ENCODE measurements at places on chromosomes 2 and 18.
A peak's percentile ranks its signal among the peaks of the same experiment; 100 is the strongest.

DNA sequence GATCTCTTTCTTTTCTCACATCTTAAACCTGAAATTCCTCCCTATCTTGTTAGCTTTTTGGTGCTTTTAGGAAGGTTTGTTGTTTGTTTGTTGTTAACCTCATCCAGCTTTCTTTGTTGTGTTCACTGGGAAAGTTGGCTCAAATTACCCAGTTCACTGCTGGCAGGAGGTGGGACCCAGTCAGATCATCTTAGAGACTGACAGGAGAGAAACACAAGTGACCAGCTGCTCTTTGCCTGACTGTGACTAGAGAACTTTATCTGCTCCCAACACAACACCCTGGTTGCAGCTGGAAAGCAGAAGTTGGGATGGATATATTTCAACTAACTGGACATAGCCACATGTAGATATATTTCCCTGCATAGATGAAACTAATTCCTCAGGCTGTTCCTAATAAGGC is 10.0 kb downstream of the MAPK4 start:
- DNase-seq, result no peak

GRCh38 chr2:19870792-19871191 is 31.0 kb downstream of the TTC32 start:
- no peak for DNase-seq

DNA sequence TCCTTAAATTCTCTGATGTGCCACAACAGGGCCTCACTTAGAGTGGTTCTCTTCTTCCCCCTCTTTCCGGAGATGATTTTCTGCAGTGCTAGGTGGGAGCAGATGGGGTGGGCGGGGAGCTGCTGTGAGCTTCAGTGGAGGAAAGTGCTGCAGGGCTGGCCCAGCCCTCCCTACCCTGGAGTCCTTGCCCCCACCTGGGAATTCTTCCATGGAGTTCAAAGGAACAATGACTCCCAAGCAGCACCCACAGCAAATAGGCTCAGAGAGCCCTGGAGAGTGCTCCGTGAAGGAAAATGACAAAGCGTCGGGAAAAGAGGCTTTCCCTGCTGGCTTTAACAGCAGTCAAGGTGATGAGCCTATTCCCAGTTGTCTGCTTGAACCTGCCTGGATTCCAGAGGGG is 28.8 kb downstream of the LOXHD1 start:
- DNase-seq, result no peak

- DNase-seq, result no peak
Observed at GRCh38 chr2:207110310-207110709, 55.4 kb downstream of the KLF7 start.

GRCh38 chr2:38074058-38074763 is 1.7 kb downstream of the CYP1B1 start:
- DNase-seq, result no peak

DNA sequence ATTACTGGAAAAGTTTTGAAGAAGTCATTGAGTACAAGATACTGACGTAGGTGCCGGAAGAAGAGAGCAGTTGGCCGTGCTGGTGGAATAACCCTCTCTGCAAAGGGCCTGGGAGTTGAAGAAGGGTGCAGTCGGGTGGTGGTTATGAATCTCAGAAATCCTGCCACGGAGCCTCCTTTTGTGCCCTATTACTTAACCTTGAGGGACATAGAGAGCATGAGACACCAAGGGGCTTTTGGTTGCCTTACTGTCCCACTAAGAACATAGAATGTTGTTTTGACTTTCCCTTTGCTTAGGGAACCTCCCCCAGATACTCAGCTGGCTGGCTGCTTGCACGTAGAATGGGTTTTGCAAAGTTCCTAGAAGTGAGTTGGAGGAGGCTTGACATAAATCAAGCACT is 1.3 kb upstream of the CD28 start:
- peak; percentile 81 for DNase-seq

GRCh38 chr18:67300498-67300897 is 216.0 kb downstream of the DSEL start:
- no peak for DNase-seq

DNA sequence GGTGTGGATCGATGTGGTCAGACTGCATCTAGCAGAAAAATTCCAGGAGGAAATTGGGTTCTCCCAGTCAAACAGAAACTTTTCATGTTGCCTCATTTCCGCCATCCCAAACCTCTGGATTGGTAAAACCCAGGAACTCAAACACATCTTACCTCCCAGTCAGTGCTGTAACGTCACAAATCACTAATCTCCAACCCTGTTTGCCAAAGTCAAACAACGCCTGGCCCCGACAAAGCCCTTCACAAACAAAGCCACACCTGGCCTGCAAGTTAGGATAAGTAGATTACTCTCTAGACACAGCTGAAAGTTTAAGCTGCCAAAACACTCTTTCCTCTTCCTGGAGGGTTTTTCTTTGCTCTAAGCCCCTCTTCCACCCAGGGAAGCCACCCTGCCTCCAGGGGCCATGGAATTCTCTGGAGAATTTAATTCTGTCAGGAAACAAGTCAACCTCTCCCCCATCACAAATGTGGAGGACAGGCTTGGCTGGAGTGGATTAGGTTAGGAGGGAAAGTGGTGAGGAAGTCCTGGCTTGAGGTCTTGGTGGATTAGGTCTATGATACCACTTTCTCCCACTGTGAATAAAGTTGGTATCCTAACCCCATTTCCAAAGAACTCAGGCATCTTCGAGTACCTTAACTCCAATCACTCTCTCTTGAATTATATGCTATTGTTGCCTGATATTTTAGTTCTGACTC is 86.7 kb downstream of the LYPD6B start:
- no peak for DNase-seq

GRCh38 chr2:216685327-216685875 is 9.9 kb downstream of the IGFBP5 start:
- DNase-seq, result no peak

- no peak for DNase-seq
Observed at GRCh38 chr2:200930947-200931626, 32.4 kb downstream of the ORC2 start.

- DNase-seq, result no peak
Observed at GRCh38 chr2:96874198-96874831, 4.4 kb upstream of the SEMA4C start.

DNA sequence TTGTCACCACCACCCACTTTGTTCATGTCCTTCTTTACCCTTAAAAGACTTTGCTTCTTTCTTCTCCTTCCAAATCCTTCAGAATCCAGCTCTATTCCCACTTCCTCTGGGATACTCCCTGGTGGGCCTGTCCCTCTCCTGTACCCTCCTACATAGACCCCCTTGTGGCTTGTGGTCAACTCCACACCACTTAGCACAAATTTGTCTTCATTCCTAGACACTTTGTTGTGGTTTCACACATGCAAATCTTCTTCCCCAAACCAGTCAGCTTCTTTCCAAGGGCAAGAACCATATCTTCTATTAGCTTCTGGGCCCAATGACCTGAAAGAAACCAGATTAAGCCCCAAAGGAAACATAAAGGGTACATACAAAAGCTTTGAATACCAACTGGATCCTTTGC is 342.4 kb downstream of the TNS1 start:
- DNase-seq, result peak; percentile 27

DNA sequence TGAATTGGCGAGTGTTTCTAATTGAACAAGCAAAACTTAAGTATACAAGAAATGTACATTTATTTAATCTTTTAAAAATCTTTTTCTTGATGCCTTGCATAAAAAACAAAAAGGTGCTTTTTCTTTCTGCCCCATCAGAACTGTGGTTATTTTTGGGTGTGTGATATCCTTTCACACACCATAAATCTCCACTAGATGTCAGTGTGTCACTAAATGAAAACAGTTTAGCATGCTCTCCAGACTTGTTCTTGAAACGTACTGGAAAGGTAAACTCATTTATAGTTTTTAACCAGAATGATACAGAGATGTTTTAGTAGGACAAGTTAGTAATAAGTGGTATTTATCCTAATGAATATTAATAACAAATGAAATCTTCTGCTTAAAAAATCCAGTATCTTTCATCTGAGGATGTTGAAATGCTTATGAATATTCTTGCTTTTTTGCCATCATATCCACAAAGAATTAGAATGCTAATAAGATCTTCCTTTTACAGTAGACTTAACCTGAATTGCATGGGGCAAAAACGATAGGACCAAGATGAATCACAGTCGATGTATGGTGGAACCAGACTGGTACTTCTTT is 96.8 kb downstream of the UBE2E3 start:
- peak; percentile 73 for DNase-seq

- DNase-seq, result peak; percentile 48
Observed at GRCh38 chr2:33765122-33765521, 166.0 kb upstream of the FAM98A start.

GRCh38 chr2:159044804-159045286 is 76.4 kb downstream of the TANC1 start:
- DNase-seq, result no peak

GRCh38 chr18:25650201-25650941 is 298.4 kb upstream of the ZNF521 start:
- no peak for DNase-seq

- no peak for DNase-seq
Observed at GRCh38 chr2:15582710-15583357, 8.8 kb upstream of the DDX1 start.

DNA sequence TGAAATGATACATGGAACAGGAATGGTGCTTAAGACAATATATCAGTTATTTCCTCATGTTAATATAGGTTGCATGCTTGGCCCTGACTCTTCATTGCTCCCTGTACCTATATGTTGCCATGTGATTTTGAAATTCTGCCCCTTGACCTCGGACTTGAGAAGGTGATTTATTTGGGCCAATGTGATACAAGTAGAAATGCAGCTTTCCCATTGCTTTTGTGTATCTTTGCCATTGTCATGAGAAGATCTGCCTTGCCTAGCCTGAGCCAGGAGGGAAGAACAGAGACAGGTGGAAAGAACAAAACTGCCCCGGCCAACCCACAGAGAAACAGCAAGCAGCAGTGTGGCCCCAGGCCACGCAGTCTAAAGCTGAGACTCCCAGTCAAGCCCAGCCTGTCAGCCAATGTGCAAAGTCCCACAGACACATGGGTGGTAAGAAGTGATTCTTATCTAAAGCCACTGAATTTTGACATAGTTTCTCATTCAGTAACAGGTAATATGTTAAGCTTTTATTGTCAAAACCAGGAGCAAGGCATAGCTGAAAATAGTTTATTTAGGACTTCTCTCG is 245.7 kb upstream of the RND3 start:
- DNase-seq, result no peak

GRCh38 chr2:145411493-145411892 is 891.6 kb upstream of the ZEB2 start:
- peak; percentile 94 for DNase-seq

DNA sequence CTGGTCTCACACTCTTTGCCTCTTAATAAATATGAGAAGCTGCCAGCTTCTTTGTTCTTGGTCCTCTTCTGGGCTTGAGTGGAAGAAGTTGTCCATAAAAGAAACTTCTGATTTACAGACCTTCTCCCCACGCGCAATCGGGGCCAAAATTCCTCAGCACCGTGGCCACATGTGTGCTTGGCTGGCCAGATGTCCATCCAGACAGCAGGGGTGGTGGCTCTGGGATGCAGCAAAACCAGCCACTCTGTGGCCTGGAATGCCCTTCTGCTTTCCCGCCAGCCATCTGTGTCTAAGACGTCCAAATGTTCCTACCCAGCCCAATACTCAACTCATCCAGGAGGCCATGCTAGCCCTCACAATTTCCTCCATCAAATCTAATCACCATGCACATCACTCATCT is 250.8 kb downstream of the EN1 start:
- no peak for DNase-seq

DNA sequence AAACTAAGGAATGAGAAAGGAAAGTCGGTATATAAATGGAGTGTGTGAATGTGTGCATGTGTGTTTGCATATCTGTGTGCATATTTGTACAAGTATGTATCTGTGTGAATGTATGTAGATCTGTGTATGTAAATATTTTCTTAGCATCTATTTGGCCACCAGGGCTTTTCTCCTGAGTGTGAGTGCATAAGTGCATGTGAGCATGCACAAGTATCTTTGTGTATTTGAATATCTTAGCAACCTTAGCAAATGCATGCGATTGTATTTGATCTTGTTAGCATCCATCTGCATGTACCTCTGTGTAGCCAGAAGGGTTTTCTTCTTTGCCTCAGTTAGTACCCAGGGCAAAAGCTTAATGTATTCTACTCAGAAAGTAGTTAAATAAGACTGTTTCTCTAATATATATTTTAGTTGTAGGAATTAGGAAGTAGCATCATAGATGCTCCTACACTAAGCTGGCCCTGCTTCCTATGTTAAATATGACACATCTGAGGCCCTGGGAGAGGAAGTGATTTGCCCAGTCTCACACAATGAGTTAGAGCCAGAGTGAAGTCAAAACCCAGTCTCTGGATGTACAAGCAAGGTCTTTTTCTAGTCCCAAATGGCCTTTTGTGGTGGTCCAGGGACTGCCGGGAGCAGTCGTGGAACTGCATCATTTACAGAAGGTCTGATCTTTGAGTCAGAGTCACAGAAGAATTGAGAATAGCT is 9.2 kb downstream of the FKBP1B start:
- no peak for DNase-seq

DNA sequence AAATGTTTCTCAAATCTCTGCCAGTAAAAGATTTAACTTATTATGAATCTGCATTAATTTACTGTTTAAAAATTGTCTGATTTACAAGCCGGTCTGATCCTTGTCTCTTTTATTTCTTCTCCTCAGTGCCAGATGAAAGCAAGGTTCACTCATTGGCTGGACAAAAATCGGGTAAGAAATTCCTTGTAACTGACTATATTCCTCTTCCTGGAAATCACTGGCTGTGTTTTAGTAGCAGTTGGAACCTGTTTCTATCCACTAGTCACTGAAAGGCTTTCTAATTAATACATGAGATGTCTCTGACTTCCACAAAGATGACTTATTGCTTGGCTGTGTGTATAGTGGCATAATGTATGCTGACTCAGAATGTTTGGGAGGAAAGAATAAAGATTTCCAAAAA is 436.6 kb upstream of the NRP2 start:
- no peak for DNase-seq

DNA sequence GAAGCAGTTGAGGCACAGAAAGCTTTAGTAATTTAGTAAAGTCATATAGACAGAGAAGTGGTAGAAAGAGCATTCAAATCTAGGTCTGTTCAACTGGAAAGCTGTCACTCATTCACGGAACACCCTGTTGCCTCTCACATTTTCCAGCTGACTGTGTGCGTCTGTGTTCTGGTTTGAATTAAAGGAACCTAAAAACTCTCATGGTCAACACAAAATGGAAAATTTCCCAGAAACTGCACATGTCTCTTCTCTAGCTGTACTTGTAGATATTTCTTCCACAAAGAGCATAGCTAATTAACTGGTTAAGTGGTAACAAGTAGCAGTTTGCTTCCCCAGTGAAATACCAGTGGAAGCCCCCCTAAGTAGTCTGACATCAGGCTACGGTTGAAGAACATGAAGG is 390.8 kb downstream of the TGIF1 start:
- DNase-seq, result no peak

DNA sequence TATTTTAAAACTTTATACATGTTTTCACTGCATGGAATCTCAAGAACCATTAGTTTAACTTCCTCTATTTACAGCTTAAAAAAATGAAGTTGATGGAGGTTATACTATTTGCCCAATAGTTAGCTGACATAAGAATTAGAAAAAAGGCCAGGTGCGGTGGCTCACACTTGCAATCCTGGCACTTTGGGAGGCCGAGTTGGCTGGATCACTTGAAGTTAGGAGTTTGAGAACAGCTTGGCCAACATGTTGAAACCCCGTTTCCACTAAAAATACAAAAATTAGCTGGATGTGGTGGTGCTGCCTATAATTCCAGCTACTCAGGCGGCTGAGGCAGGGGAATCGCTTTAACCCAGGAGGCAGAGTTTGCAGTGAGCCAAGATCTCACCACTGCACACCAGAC is 125.1 kb upstream of the CDH19 start:
- DNase-seq, result no peak

- DNase-seq, result peak; percentile 75
Observed at GRCh38 chr2:88874063-88874657, 182.7 kb downstream of the RPIA start.
